ENCODE measurements at places on chromosomes 2 and 18. TPM values are rescaled to one million over a fixed set of nuclear protein-coding genes. Genes with fewer than 3 reads are reported as not detected.

Gene VWC2L
- total RNA-seq, result not detected

Gene ADGRF3
- total RNA-seq, result 0.13 TPM

Gene CRYGC
- not detected for total RNA-seq

Gene COL4A3
- total RNA-seq, result 0.16 TPM

Gene GPR39
- total RNA-seq, result 33.7 TPM

Gene CNRIP1
- 20.0 TPM for total RNA-seq

Gene CCNT2
- 37.9 TPM for total RNA-seq

Gene SKOR2
- total RNA-seq, result not detected

Gene MEP1B
- 5.9 TPM for total RNA-seq

Gene SEMA4F
- total RNA-seq, result 4.4 TPM

Gene PROKR1
- 0.12 TPM for total RNA-seq

Gene SCN3A
- 2.1 TPM for total RNA-seq

Gene KCNG2
- not detected for total RNA-seq

Gene ANKMY1
- 23.5 TPM for total RNA-seq

Gene PRSS56
- total RNA-seq, result not detected

Gene BOLL
- total RNA-seq, result not detected

Gene DSC3
- 0.19 TPM for total RNA-seq

Gene DUSP19
- total RNA-seq, result 1.5 TPM

Gene TLX2
- total RNA-seq, result 1.6 TPM

Gene MARCO
- 10.4 TPM for total RNA-seq

Gene EFEMP1
- 9.5 TPM for total RNA-seq

Gene FN1
- total RNA-seq, result 208 TPM

Gene ACTG2
- total RNA-seq, result 391 TPM

Gene TMEM163
- total RNA-seq, result 1.5 TPM

Gene TEX261
- total RNA-seq, result 63.0 TPM

Gene GCA
- 29.1 TPM for total RNA-seq

Gene MEIS1
- total RNA-seq, result 196 TPM

Gene POTEJ
- not detected for total RNA-seq

Gene SERPINB2
- total RNA-seq, result not detected

Gene NCKAP5
- total RNA-seq, result 1.9 TPM

Gene DPP4
- 12.0 TPM for total RNA-seq

Gene CNTNAP5
- 3.3 TPM for total RNA-seq

Gene SLC8A1
- total RNA-seq, result 164 TPM

Gene C2orf92
- 12.5 TPM for total RNA-seq

Gene ARHGAP28
- 2.6 TPM for total RNA-seq

Gene ATP9B
- 25.8 TPM for total RNA-seq

Gene MC4R
- not detected for total RNA-seq

Gene DPP10
- total RNA-seq, result 6.3 TPM

Gene DYNAP
- total RNA-seq, result not detected

Gene DAW1
- total RNA-seq, result not detected

Gene RGPD3
- total RNA-seq, result 0.16 TPM

Gene HK2
- total RNA-seq, result 181 TPM

Gene RNF125
- 7.5 TPM for total RNA-seq

Gene GATA6
- 43.3 TPM for total RNA-seq

Gene ALPI
- total RNA-seq, result 24.4 TPM

Gene MOCOS
- total RNA-seq, result 4.7 TPM

Gene HOXD8
- total RNA-seq, result 13.8 TPM

Gene KLHL41
- total RNA-seq, result 1.1 TPM

Gene HOXD11
- total RNA-seq, result 2.1 TPM

Gene MAP3K20
- 238 TPM for total RNA-seq

Gene DNER
- total RNA-seq, result 0.55 TPM

Gene ACADL
- not detected for total RNA-seq

Gene RRM2
- 8.5 TPM for total RNA-seq

Data from mucosa of descending colon (tissue), 3 donors.